ENCODE measurements at places on chromosomes 6 and 20.
A peak's percentile ranks its signal among the peaks of the same experiment; 100 is the strongest.

DNA sequence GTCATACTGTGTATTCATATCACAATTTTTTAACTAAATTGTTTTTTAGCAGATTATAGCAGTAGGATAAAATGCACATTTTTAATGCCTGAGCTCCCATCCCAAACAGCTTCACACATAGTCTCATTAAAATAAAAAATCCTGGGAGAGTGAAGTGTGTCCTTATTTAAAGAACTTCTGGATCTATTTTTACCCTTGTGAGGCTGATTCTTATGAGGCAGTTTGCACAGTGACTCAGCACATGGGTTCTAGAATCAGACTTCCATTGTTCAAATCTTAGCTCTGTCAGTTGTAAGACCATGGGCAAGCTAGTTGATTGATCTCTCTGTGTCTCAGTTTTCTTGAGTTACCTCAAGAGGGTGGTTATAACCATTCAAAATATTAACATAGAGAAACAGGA lies 72.3 kb downstream of the MACROD2 start:
- DNase-seq: no peak

GRCh38 chr6:3707024-3707423 lies 44.5 kb downstream of the PXDC1 start:
- DNase-seq: no peak

GRCh38 chr20:5900908-5901307 lies 49.4 kb downstream of the TRMT6 start:
- no peak for DNase-seq

DNA sequence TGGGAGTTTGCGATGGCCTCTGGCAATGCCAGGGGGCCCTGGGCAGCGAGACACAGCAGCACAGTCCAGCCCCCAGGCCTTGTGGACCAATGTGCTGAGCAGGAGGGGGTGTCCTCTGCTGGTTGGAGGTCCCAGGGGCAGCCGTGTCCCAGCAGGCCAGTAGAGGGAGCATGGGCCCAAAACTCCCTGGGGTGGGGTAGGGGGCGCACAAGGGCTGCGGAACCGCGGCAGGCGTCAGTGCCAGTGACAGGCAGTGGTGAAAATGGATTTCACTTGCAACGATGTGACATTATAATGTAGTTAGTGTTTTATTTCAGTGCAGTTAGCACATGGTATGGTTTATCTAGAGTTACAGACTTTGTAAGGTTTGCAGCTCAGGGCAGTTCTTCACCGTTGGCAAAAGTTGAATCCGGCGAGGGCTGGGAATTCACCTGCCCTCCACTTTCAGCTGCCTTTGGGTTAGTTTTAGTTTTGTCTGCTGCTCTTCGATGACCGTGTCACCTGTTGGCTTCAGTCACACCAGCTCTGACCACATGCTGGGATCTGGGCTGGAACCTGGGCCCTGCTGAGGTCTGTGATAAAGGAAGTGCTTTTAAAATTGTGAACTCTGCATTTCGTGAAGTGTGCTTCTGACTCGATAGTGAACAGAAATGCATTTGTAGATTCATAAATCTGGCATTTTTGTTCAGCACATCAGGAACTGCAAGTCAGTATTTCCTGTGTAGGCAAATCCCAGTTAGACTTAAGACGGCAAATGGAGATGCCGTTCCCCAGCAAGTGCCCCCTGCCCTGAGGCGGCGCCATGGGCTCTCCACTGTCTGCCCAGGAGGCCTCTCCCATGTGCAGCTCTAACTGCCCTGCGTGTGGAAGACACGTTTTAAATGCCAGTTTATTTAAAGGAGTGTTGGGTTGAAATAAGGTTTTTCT lies 46.8 kb downstream of the PYGB start:
- DNase-seq: peak; percentile 50

DNA sequence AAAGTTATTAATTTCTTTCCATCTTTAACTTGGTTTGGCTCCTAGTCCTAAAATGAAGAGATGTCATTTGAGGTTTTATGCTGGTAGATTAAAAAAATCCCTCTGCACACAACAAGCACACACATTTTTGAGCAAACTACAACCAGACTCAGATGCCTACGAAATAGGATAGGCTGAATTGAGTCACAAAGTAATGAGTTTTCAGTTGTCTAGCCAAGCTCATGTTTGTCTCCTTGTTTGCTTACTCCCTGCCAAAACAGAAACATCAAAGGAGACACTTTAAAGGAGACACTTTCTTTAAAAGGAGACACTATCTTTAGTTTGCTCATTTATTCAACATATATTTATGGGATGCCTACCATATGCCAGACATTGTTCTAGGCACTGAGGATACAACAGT lies 56.2 kb downstream of the TPBG start:
- DNase-seq: no peak

DNA sequence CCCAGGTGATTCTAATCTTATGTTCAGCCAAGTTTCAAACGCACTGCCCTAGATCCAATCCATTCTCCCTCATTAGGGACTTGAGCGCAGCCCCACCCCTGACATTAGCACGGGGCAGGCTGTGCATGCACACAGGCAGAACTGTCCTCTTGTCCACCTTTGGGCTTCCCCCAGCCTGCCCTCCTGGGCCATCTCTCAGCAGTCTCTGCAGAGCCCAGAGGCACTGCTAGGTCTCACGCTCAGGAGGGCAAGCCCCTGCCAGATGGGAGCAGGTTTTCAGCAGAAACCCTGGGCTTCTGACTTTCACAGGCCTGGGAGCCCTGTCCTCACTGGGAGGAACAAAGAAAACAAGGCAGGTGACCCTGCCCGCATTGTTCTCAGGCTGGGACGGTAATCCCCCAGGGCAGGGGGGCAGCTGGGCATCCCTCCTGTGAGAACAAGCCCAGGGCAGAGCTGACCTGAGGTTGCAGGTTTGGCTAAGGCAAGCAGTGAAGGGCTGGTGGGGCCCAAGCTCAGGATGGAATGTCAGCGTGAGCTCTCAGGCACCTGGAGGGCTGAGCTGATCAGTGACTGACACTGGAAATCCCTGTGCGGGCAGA lies 24.5 kb downstream of the KCNK5 start:
- DNase-seq: no peak

GRCh38 chr20:60238992-60239660 lies 280.9 kb downstream of the CDH26 start:
- DNase-seq: peak; percentile 48

DNA sequence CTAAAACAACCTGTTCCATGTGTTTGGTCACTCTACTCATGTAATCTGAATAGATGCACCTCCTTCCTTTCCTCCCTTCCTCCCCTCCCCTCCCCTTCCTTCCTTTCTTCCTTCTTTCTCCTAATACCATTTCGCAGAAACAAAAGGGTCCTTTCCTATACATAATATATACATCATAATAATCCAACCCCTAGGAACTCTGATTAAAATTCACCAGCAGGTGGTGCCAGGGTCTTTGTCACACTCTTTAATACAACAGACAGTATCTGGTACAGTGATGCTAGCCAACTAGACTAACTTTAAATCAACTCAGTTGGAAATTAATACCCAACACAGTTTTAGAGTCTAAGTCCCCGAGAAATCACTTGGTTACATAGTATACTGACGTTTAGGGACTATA lies 181.2 kb upstream of the SHLD1 start:
- peak; percentile 43 for DNase-seq

GRCh38 chr20:54133434-54134427 lies 40.1 kb downstream of the CYP24A1 start:
- DNase-seq: peak; percentile 48

GRCh38 chr6:148417045-148417444 lies 74.4 kb downstream of the SASH1 start:
- no peak for DNase-seq

DNA sequence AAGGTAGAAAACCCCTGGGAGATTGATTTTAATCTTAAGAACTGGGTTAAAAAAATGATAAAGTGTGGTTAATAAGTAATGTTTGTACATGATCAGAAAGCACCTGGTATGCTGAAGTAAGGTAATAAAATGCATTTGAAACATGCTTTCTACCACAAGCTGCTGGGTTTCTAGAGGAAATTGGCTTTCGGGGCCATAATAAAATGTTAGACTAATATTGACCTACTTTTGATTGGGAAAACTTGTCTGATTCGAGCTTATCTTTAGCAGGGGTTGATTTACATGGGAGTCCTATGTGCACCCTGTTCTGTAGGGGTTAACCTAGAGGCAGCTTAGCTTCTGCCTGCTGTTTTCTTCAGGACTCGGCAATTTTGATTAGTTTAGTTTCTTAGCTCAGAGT lies 50.5 kb downstream of the CRYBG1 start:
- DNase-seq: no peak

DNA sequence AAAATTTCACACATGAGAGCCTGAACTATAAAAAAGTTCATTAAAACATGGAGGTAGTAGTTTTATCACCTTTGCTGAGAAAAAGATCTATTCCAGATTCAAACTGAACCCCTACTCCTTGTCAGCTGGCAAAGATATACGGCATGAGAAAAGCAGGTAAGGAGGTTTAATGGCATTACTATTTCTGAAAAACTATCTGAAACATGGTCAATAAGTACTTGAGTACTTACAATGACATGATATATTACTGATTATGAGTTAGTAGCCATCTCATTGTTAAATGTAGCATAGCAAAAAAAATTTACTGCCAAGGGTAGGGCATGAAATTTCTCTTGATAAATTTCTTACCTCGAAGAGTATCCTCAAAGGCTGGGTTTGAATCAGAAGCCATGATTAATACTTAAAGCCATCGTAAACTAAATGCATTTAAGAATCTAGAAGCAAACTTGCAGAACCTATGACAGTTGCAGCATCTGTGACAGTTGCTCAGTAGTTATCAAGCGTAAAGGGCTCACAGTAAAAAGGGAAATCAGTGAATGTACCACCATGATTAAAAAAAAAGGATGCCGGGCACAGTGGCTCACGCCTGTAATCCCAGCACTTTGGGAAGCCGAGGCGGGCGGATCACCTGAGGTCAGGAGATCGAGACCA lies 8.7 kb downstream of the SLC17A5 start:
- no peak for DNase-seq

GRCh38 chr20:32189691-32190615 lies 17.6 kb downstream of the PLAGL2 start:
- DNase-seq: peak; percentile 33

GRCh38 chr20:36367907-36368799 lies 62.0 kb downstream of the DLGAP4 start:
- no peak for DNase-seq

DNA sequence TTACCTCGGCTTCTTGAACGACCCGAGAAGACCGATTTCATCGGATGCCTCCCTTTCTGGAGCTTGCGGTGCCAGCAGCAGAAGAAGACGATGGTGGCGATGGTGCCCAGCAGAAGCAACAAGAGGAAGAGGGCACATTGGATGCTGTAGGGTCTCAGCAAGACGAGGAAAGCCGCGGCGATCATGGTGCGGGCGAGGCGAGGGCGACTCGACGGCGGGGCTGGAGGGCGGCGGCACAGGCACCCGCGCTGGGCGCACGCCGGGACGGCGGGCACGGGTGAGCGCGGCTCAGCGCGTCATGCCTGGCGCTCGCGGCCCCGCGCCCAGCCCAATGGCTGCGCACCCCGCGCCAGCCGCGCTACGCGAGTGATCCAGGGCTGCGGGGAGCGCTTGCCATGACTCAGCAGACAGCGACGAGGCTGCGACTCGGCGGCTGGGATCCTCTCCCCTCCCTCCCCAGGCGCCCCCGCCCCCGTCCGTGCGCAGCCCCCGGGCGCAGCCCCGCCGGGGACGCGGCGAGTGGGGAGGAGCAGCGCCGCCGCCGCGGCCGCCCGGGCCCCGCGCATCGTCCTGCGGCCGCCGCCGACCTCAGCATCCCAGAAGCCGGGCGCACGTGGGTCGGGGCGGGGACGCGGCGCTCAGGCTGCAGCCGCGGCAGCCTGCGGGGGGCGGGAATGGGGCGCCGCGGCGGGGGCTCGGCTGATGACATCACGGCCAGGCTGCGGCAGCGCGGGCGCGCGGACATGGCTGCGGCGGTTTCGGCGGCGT lies at the start of gene BEND6:
Gene BEND6 (plus strand): TSS at position 705 of the 768 bp plus-strand sequence. CDS start 26,704 bp downstream, outside the sequence.
- DNase-seq: peak; percentile 90

- DNase-seq: no peak
These were observed 65.5 kb downstream of the SYNJ2 start for GRCh38 chr6:158047127-158047518.

DNA sequence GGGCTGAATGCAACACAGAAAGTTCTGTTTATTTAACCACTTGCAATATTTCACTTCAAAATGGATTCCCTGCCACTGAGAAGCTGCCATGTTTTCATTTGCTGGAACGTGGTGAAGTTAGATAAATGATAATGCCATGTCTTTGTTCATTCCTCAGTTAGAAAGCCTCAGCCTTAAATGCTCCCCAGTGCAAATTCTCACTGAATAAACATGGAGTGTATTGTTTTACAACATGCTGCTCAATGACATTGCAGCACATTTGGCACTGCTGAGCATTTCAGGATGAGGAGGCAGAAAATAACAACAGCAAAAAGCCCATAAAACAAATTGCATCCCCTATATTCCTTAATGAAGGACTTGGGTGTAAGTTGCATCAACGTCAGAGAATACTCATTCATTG lies 913.8 kb upstream of the FLRT3 start:
- DNase-seq: no peak

DNA sequence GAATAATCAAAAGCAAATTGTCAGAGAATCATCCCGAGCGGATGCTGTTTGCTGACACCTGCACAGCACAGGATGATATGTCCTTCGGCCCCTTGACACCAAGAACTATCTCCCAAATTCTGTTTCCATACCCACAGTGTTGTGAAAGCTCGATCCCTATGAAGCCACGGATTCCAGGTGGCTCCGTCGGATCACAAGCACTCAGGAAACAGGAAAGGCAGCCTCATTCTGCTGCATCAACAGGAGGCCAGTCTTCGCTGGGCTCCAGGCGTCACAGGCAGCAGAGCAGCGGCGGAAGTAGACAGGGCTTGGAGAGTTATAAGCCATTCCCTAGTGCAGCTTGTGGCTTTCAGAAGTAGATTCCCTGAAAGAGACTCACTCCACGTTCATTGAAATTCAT lies 342.3 kb downstream of the C6orf118 start:
- no peak for DNase-seq

- no peak for DNase-seq
These were observed 5.7 kb downstream of the ELOVL4 start for GRCh38 chr6:79941489-79942151.

- DNase-seq: peak; percentile 10
These were observed 790 bp downstream of the TOX2 start for GRCh38 chr20:43915211-43916072.

- DNase-seq: no peak
These were observed 249.6 kb downstream of the TSHZ2 start for GRCh38 chr20:53221731-53222130.
